ENCODE measurements at places on chromosomes 4 and X.

GRCh38 chr4:22485737-22486136 is 30.1 kb downstream of the ADGRA3 start:
- no peak for DNase-seq

GRCh38 chr4:128031756-128032384 is 29.2 kb upstream of the LARP1B start:
- no peak for DNase-seq

GRCh38 chr4:60088807-60089486 is 1111.2 kb upstream of the ADGRL3 start:
- DNase-seq: no peak

DNA sequence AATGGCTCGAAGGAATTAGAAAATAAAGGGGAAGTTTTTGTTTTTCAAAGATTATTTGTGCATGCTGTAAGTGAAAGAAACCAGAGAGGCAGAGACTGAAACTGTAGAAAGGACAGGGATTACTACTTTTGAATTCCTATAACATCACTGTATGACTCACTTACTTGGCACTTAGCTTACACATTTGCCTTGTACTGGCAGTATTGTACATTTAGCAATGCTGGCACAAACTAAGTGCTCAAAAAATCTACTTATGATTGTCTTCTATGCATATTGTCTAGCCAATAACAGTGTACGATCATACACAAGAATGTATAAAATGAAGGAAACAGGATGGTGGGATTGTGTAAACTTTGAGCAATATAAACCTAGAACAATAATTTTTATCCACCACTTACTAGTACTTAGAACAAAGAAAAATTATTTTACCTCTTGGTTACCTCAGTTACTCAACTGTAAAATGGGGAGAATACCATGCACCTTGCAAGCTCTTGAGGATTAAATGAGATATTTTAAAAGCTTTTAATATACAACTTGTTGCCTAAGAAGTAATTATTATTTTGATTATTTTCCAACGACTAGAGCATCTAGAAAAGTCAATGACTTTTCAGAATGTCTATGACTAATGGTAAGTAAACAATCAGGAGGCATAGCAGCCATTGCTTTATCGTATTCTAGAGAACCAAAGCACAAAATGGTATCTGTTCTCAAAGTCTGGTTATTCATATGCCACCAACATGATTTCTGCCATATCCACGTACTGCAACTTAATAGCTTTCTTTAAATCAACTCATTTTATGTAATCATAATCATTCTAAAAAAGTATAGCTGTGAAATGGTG is 4.7 kb downstream of the FAM120C start:
- no peak for DNase-seq

- DNase-seq: no peak
Measured at GRCh38 chr4:142523111-142523510, 323.0 kb downstream of the INPP4B start.

GRCh38 chr4:114875630-114876029 is 237.8 kb downstream of the NDST4 start:
- DNase-seq: no peak

DNA sequence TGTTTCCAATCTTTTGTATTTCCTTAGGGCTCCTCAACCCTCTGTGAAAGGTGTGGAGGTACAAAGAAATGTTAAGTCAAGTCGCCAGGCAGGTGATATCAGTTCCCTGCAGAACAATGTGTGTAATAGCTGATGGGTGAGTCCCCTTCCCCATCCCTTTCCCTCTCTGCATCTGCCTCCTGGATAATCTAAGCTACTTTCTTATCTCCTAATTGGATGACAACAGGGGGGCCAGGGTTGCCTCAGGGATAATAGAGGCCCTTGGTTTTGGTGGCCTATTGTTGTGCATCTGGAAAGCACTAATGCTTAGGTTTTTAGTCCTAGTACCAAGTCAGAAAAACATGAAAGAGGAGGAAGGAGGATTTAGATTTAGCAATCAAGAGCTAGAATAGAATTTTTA is 29.1 kb downstream of the MAGED1 start:
- DNase-seq: no peak

GRCh38 chr4:126441173-126442035 is 1126.6 kb downstream of the FAT4 start:
- DNase-seq: no peak

GRCh38 chr4:156933633-156934258 is 37.9 kb downstream of the PDGFC start:
- no peak for DNase-seq

DNA sequence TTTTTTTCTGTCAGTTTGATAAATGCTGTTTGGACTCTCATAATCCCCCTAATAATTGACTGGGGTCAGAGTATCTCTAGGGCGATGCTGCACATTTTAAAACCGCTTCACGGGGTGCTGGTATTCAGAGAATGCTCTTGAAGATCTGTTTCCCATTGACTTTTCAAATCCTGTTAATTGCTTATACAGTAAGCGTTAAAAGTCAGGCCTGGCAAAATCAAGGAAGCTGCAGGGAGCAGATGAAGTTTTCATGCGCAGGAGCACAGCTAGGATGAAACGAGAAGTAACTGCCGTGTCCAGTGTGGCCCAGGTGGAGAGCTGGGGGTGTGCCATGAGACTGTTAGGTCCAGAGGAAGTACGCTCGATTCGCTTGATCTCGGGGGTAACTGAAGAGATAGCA is 312.9 kb downstream of the TRIML1 start:
- DNase-seq: no peak

DNA sequence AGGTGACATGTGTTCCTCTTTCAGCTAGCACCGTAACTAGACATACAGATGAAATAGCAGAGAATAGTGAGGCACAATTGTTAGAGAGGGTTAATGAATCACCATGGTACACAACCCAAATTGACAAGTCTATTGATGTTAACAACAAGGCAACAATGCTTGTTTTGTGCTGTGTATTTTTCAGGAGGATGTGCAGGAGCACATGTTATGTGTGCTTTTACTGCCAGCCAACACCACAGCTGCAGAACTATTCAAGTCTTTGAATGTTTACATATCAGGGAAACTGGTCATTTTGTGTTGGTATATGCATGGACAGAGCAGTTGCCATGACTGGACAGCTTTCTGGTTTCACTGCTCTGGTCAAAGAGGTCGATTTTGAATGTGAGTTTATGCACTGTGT is 32.8 kb downstream of the STBD1 start:
- DNase-seq: no peak

DNA sequence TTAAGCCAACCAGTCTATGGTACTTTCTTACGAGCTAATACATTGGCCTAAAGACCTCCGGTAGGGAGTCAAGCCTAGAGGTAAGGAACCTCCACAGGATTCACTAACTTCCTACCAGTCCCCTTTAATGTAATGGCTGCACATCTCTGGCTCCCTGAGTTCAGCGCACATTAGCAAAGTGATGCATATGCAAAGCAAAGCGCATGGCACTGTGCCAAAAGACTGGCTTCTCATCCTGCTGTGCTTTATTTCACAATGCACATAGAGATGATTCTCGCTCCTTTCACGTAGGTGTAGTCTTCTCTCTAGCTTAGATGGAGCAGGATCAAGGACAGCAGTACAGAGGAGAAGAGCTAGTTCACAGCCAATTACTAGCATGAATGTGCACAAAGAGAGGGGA is 14.6 kb upstream of the CLTRN start:
- no peak for DNase-seq

DNA sequence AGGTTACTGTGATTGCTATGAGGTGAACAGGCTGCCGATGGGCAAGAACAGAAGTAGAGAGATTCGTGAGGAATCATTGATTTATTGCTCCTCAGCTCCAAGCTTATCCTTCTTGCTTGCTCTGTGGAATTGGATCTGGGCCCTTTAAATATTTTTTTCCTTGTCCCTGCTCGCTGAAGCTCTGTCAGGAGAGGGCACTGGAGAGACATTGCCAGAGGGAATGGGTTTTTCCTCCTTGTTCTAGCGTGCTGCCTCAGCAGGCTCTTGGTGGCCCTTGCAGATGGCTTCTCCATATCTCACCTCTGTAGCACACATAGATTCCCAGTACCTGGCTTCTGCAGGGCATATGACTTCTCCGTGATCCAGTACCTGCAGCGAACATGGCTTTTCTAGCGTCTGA is 67.4 kb downstream of the CNGA2 start:
- no peak for DNase-seq

DNA sequence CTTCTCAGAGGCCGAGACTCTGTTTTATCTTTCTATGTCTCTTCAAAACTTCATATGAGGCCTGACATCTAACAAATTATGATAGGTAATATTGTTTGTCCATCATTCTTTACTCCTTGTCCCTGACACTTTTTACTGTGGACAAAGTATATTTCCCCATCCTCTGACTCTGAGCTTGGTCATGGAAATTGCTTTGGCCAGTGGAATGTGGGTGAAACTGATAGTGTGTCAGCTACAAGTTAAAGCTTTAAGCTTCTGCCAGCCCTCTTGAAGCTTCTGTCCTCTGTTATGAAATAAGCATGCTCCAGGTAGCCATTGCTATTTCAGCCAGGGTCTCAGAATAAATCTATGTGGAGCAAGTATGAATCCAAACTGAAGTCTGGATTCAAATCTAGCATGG is 604.6 kb downstream of the BCOR start:
- DNase-seq: no peak

DNA sequence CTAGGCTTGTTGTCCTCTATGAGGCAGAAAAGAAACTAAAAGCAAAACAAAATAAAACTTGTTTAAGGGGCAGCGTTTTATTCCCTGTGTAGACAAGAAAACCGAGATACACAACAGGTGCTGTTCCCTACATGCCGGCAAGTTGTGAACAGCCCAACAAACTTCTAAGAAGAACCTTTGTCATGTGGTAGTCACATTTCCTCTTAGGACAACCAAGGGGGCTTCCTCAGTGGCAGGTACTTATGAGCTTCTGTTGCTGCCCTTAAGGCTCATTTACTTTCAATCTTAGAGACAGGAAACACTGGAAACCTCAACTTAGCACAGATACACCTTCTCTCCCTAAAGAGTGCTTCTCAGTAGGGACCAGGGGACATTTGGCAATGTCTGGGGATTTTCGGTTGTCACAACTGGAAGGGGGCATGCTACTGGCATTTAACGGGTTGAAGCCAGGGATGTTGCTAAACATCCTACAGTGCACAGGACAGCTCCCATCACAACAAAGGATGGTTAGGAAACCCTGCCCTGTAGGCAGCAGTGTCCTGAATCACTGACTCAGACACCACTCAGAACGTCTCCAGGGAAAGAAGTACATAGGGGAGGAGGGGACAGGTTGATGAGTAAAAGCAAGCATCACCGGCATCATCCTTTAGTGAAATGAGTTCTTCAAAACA is 111.0 kb downstream of the ASB9 start:
- no peak for DNase-seq

GRCh38 chr4:152255437-152255836 is 280.5 kb downstream of the FBXW7 start:
- DNase-seq: no peak

DNA sequence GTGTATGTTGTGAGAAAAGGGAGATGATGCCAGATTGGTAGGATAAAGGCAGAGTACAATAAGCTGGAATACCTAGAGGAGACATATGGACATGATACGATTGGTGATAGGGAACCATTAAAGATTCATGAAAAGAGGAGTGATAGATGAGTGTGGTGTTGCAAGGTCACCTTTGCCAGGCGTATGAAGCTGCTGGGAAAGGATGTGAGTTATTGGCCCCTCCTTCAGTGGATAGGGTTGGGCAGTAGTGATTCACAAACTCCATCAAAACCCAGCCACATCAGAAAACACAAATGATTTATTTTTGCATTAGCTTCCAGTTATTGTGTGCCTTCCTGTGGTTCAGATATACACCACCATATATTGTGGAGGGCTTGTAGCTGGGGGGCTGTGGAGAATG is 34.3 kb downstream of the TMEM164 start:
- DNase-seq: no peak

DNA sequence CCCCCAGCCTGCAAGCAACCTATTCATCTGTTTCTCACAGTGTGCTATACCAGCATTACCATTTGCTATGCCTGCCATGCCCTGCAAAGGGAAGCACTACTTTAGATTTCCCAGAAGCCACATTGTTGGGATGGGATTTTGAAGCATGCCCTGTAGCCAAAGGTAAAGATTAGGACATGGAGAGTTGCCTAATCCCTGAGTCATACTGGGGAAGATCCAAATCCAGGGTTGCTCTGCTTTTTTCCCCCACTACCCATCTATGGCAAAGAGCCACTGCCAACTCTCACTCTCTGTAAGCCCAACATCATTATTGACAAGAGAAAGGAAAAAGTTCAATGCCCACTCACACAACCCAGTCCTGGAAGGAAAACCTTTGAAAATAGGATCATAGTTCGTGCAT is 36.7 kb upstream of the TMEM164 start:
- no peak for DNase-seq

- no peak for DNase-seq
Measured at GRCh38 chrX:24100713-24101112, 46.0 kb downstream of the EIF2S3 start.

DNA sequence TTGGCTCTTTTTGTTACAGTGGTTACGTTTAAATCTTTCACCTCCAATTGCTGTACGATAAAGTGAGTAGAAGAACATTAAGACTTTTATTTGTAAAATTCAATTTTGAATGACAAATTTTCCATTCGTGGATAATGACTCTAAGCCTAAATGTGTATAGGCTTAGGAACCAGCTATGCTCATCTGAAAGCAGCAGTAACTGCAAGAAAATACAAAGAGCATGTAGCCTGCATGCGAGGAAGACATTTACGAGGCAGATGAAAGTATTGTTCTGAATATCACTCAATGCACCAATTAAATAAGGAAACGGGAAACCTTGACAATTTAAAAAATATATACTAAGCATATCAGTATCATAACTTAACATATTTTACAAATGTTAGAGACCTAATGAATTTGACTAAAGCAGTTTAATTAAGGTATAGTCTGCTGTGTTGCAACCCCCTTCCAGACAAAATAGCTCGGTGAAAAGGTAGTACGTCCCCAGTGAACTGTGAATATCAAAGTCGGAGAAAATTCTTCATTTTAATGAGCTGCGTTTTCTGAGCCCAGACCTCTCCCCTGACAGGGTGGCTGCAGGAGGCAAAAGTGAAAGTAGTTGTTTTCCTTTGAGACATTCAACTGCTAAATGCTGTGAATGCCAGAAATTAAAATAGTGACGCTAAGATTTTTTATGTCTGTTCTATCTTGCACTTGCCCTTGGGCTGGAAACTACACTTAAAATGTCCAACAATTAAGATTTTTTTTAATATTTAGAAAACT is 1236.5 kb upstream of the TENM3 start:
- no peak for DNase-seq

GRCh38 chr4:154707877-154708276 is 35.9 kb upstream of the LRAT start:
- no peak for DNase-seq

- DNase-seq: no peak
Measured at GRCh38 chrX:131331152-131331551, 42.0 kb upstream of the IGSF1 start.

DNA sequence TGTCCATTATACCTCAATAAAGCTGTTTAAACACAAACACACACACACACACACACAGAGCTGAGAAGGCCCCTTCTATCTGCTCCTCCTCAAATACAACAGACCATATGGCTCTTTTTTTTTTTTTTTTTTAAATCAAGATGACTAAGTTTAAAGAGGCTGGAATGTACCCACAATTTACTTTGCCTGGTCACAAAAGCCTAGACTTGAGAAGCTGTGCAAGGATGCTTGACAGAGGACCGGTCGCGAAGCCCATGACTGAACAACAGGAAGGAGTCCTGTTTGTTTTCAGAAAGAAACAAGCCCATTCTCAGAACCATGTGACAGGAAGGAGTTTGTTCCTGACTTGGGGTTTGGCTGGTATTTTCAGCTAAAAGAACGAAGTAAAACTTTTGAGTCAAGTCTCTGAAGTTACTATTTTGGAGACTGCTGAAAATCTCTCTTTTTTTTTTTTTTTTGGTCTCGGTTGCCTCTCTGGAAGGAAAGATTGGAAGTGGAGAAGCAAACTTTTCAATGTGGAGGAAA is 650.9 kb upstream of the TENM3 start:
- no peak for DNase-seq

Data from BJ (cell line).